Esophagus squamous epithelium (tissue), 5 donors: ENCODE measurements at places on chromosomes 3 and 15.

GRCh38 chr3:100010087-100010417 lies 104.2 kb downstream of the FILIP1L start:
- no peaks in the 10 kb centered on the region for H3K36me3 ChIP-seq
- H3K27ac ChIP-seq, result no peak overlapping the region
- H3K4me3 ChIP-seq, result no peak overlapping the region
- H3K27me3 ChIP-seq, result no peaks in the 10 kb centered on the region
- peaks cover 33% of the 10 kb centered on the region for H3K4me1 ChIP-seq
- no peak for DNase-seq

GRCh38 chr15:76382987-76383728 lies 46.6 kb downstream of the ISL2 start:
- no peaks in the 10 kb centered on the region for H3K4me1 ChIP-seq
- no peak for DNase-seq
- H3K27ac ChIP-seq, result no peak overlapping the region
- no peaks in the 10 kb centered on the region for H3K27me3 ChIP-seq
- no peaks in the 10 kb centered on the region for H3K36me3 ChIP-seq

GRCh38 chr3:110293660-110294059 lies 778.0 kb upstream of the NECTIN3 start:
- H3K27ac ChIP-seq, result no peak overlapping the region
- DNase-seq, result no peak
- no peaks in the 10 kb centered on the region for H3K27me3 ChIP-seq
- H3K4me1 ChIP-seq, result no peaks in the 10 kb centered on the region

DNA sequence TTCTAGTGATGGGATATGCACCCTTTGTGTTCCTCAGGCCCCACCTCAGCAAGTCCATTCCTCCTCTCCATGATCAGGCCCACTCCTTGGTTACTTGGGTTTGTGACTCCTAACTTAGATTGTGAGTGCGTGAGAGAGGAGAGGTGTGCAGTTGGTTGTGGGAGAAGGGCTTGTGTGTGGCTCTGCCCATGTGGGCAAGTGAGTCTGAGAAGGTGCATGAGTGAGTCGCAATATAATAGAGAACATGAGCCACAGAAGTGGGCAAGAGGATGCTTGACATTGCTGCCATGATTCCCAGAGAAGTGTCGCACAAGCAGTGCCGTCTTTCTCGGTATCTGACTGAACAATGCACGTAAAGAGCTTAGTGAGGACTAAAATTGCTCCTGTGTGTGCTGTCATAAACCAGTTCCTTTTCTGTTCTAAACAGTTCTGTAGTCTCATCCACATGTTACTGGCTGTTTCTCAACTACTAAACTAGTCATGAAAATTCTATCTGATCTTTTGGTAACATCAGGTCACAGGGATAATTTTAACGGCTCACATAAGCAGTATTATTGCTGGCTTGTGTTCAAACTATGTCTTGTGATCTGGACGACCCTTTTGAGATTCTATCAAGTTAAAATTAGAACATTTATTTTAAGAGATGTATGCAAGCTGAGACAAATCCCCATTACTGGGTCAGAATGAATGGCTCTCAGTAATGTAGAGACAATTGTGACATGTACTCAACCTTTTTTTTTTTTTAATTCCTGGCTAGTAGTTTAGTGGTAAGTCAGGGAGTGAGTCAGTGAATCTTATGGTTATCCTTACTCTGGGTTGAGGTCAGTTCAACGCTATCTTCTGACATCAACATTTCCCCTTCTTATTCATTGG lies 25.6 kb downstream of the GYG1 start:
- H3K4me1 ChIP-seq, result peaks cover 46% of the 10 kb centered on the region
- H3K4me3 ChIP-seq, result no peak overlapping the region
- peaks cover 2% of the 10 kb centered on the region for H3K36me3 ChIP-seq
- DNase-seq, result no peak

- DNase-seq, result no peak
- no peaks in the 10 kb centered on the region for H3K4me1 ChIP-seq
- H3K4me3 ChIP-seq, result no peak overlapping the region
- no peak overlapping the region for H3K27ac ChIP-seq
- no peaks in the 10 kb centered on the region for H3K27me3 ChIP-seq
These were observed 450.0 kb upstream of the KCNMB2 start for GRCh38 chr3:178086144-178086825.

DNA sequence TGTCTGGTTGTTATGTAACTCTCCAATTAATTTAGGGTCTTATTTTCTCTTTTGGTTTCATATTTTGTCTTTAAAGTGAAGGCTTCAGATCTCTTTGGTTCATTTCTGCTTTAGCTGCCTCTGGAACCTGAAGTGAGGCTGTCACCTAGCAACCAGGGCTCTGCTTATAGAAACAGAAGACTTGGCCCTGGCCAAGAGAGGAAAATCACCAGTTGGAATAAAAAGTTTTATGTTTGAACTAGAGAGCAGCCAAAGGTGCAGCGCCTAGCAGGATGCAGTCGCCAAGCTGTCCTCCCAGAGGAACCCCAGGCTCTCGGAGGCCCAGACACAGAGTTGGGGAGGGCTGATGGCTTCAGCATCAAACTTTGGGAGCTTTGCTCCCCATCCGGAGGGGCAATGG lies 41.1 kb downstream of the LYZL4 start:
- H3K36me3 ChIP-seq, result no peaks in the 10 kb centered on the region
- H3K4me1 ChIP-seq, result peaks cover 8% of the 10 kb centered on the region
- H3K27ac ChIP-seq, result no peak overlapping the region
- no peak for DNase-seq
- H3K27me3 ChIP-seq, result peaks cover 18% of the 10 kb centered on the region
- no peak overlapping the region for H3K4me3 ChIP-seq

GRCh38 chr3:141576744-141577052 lies 89.9 kb downstream of the RASA2 start:
- no peak overlapping the region for H3K4me3 ChIP-seq
- H3K27ac ChIP-seq, result no peak overlapping the region
- H3K27me3 ChIP-seq, result no peaks in the 10 kb centered on the region
- H3K36me3 ChIP-seq, result peaks cover 4% of the 10 kb centered on the region
- no peaks in the 10 kb centered on the region for H3K4me1 ChIP-seq

- H3K36me3 ChIP-seq, result peaks cover 82% of the 10 kb centered on the region
- H3K4me3 ChIP-seq, result no peak overlapping the region
- H3K27me3 ChIP-seq, result no peaks in the 10 kb centered on the region
These were observed 37.3 kb downstream of the YEATS2 start for GRCh38 chr3:183734750-183735494.
